ENCODE measurements at places on chromosomes 2 and 18. TPM values are rescaled to one million over a fixed set of nuclear protein-coding genes. Genes with fewer than 3 reads are reported as not detected.
A peak's percentile ranks its signal among the peaks of the same experiment; 100 is the strongest.

DNA sequence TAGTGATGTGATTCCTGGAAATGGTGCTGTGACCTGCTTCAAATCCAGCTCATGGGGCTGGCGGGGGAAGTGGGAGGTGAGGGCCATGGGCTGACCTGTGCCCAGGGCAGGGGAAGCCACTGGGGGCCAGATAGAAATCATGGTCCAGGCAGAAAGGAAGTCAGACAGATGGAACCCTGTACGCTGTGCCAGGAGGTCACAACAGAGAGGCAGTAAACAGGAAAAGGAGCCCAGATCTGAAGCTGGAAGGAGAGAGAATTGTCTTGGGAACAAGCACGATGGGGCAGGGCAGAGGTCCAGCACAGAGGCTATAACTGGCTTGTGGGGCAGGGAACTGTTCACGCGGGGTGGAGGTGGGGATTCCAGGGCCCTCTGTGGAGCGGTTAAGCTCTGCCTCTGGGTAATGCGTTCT is 76.0 kb downstream of the RNF144A start:
- peak overlapping the region; percentile 45 for H3K27ac ChIP-seq
- H3K4me1 ChIP-seq: peaks cover 18% of the 10 kb centered on the region
- no peaks in the 10 kb centered on the region for H3K27me3 ChIP-seq

DNA sequence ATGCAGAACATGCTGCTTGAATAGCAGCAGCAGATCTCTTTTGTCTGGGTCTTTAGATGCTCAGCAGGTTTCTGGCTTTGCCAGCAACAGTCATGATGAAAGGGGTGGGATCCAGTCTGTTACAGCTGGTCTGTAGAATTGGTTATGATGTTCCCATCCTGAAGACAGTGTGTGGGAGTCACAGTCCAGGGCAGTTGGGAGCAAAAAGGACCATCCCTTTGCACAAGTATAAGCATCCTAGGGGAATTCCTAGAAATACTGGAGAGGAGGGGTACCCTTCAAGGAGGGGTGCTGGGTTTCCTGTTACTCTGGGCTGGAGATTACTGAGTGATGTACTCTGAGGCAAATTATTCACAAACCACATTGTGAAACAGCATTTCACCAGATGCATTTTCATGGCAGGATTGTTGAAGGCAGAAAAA is 119.9 kb upstream of the RND3 start:
- H3K36me3 ChIP-seq: no peaks in the 10 kb centered on the region
- no peaks in the 10 kb centered on the region for H3K4me1 ChIP-seq
- no peak overlapping the region for H3K4me3 ChIP-seq

DNA sequence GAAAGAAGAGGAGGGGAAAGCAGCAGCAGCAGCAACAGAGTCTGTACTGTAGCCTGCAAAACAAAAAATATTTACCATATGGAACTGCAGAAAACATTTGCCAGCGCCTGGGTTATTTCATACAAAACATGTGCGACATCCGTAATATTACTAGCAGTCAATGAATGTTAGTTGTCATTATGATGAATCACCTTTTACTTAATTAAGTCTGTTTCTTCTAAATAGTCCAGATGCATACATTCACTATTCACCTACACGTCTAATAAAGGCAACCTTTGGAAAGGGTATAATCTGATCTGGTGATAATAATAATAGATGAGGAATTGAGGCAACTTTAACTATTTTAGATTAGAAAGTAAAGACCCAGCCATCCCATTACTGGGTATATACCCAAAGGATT is 426.3 kb upstream of the ST6GAL2 start:
- no peaks in the 10 kb centered on the region for H3K4me1 ChIP-seq
- no peak for DNase-seq
- no peaks in the 10 kb centered on the region for H3K36me3 ChIP-seq
- H3K27ac ChIP-seq: no peak overlapping the region
- H3K4me3 ChIP-seq: no peak overlapping the region
- no peaks in the 10 kb centered on the region for H3K27me3 ChIP-seq

DNA sequence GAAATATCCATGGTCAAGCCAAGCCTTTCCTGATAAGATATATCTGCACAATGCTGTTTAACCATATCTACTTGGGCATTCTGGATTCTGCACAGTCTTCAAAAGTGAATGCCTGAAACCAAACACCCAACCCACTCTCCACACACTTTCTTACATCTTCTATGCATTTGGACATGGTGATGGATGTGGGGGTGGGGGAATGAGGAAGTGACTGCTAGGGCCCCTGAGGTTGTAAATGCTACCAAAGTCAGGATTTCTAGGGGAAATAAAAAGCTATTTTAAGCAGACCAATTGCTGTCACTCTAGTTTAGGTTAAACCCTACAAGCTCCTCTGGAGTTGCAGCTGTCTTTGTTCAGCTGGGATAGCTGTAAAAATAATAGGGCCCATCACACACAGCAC is 26.7 kb upstream of the TGFA start:
- H3K27me3 ChIP-seq: no peaks in the 10 kb centered on the region
- no peaks in the 10 kb centered on the region for H3K36me3 ChIP-seq
- H3K27ac ChIP-seq: no peak overlapping the region

- no peak for DNase-seq
- H3K4me1 ChIP-seq: no peaks in the 10 kb centered on the region
- no peaks in the 10 kb centered on the region for H3K36me3 ChIP-seq
- H3K27ac ChIP-seq: no peak overlapping the region
- no peak overlapping the region for H3K4me3 ChIP-seq
Measured at GRCh38 chr18:24326211-24326610, 71.4 kb downstream of the OSBPL1A start.

GRCh38 chr18:5546660-5547059 is 2.9 kb upstream of the EPB41L3 start:
- H3K4me1 ChIP-seq: peaks cover 2% of the 10 kb centered on the region
- H3K4me3 ChIP-seq: no peak overlapping the region
- no peak overlapping the region for H3K27ac ChIP-seq
- H3K36me3 ChIP-seq: no peaks in the 10 kb centered on the region

GRCh38 chr18:58067601-58068000 is 23.6 kb downstream of the NEDD4L start:
- H3K27ac ChIP-seq: no peak overlapping the region
- H3K4me3 ChIP-seq: no peak overlapping the region
- H3K27me3 ChIP-seq: no peaks in the 10 kb centered on the region
- no peak for DNase-seq
- H3K36me3 ChIP-seq: no peaks in the 10 kb centered on the region

DNA sequence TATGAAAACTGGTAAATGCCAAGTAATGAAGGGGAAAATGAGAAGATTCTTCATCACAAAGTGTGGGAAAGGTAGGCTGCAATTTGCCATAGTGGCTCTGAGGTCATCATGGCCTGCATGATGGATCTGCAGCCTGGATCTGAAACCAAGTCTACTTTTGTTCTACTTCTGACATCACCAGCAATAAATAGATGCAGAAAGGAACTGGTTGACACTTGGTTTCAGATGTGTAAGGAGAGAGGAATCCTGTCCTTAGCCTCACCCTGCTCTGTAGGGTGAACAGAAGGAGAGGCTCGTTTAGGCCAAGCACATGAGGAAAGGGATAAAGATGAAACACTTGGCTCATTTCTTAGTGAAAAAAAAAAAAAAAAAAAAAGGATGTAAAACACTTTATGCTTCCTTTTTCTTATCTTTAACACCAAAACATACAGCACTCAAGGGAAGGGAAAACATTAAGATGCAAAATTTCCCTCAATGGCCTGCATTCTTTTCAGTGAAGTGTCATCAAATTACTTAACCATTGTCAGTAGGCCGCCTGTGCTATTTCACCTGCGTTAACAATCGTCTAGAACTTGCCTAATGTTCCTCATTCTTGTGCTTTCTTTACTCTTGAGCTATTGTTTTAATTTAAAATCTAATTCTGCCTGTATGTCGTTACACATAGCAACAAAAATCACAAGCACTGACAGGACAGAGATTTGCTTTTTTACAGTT is 3.9 kb downstream of the NEB start:
- no peaks in the 10 kb centered on the region for H3K27me3 ChIP-seq
- H3K4me3 ChIP-seq: no peak overlapping the region
- no peak for DNase-seq
- H3K36me3 ChIP-seq: no peaks in the 10 kb centered on the region
- H3K27ac ChIP-seq: no peak overlapping the region
- H3K4me1 ChIP-seq: no peaks in the 10 kb centered on the region

DNA sequence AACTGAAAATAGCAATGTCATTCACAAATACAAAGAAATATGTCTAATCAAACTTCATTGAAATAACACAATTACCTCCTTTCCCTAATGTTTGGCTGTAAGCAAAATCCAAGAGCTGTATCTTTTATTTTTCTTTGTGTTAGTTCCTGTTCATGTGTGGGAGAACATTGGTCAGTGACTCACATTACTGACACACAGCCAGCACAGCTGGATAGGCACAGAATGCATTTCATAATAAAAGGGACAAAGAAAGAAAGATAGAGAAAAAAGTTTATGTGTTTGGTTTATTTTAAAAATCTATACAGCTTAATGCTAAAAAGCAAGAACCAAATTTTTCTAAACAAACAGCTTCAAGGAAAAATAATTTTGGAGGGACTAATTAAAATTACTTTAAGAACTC is 185.6 kb upstream of the COL3A1 start:
- H3K4me1 ChIP-seq: no peaks in the 10 kb centered on the region
- no peak for DNase-seq
- no peaks in the 10 kb centered on the region for H3K27me3 ChIP-seq
- no peak overlapping the region for H3K27ac ChIP-seq
- no peaks in the 10 kb centered on the region for H3K36me3 ChIP-seq

- H3K36me3 ChIP-seq: no peaks in the 10 kb centered on the region
- no peak overlapping the region for H3K4me3 ChIP-seq
- DNase-seq: no peak
- H3K4me1 ChIP-seq: no peaks in the 10 kb centered on the region
Measured at GRCh38 chr18:46660957-46661749, 4.1 kb upstream of the LOXHD1 start.

Gene NR4A2
- 12.6 TPM for total RNA-seq

Gene TEX44
- not detected for total RNA-seq

Gene SULT1C4
- 8.7 TPM for total RNA-seq

Gene IL18RAP
- total RNA-seq: 13.4 TPM

Gene CNRIP1
- 6.3 TPM for total RNA-seq
